Natural killer cell (primary cell): ENCODE measurements at places on chromosomes 5 and 9. TPM values are rescaled to one million over a fixed set of nuclear protein-coding genes. Genes with fewer than 3 reads are reported as not detected.

DNA sequence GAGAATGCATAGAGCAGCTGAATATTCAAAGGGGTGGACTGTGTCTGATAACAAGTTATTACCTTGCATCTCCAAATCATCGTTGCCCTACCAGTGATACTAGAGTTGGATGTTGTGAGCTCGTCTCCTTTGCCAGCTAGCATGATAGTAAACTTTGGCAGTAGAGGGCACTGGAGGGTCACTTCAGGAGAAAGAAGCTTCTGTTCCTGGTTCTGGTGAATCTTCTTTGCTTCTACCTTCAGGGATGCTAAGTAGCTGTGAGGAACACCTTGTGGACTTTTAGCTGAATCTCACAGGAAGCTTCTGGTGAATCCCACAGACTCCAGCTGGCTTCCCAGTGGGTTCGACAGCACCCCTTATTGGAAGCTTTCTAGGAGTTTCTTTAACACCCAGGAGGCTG, 626.6 kb upstream of the SGCD start:
- peak; percentile 60 for DNase-seq

DNA sequence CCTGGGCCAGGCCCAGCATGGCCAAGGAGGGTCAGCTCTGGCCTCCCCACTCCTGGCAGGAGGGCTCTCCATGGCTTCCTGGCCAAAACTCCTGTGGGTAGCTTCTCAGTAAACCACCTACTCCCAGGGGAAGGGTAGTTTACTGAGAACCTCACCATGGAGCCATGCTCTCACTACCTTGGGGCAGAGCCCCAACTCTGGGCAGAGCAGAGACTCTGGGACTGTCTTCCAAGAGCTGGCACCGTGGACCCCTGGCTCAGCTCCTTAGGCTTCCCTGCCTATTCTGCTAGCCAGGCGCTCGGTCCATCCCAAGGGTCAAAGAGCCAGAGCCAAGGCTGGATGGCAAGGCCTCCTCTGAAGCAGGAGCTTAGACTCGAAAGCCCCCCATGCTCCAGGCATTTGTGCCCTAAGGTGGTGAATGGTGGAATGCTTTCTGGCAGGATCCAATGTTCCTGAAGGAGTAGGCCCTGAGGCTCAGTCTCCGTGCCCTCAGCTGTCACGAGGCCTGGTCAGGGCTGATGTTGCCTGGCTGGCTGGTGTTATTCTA, 19.6 kb downstream of the TCF7 start:
- no peak for DNase-seq

CARD9 gene
- 4.2 TPM for total RNA-seq

OBP2B gene
- not detected for total RNA-seq

IFNA17 gene
- not detected for total RNA-seq

- DNase-seq: no peak
Measured at GRCh38 chr9:134618833-134619447, 22.7 kb upstream of the COL5A1 start.

- DNase-seq: no peak
Measured at GRCh38 chr5:10366310-10367272, 13.1 kb downstream of the MARCHF6 start.

- no peak for DNase-seq
Measured at GRCh38 chr9:125534971-125535701, 171.9 kb downstream of the MAPKAP1 start.

CORO2A gene
- 2.3 TPM for total RNA-seq

ADAMTS19 gene
- total RNA-seq: not detected

KCNT1 gene
- 1.2 TPM for total RNA-seq

- DNase-seq: no peak
Measured at GRCh38 chr5:141957367-141957996, 520 bp downstream of the PCDH12 start.

IL13 gene
- total RNA-seq: 0.80 TPM

NIPAL4 gene
- total RNA-seq: not detected

DNA sequence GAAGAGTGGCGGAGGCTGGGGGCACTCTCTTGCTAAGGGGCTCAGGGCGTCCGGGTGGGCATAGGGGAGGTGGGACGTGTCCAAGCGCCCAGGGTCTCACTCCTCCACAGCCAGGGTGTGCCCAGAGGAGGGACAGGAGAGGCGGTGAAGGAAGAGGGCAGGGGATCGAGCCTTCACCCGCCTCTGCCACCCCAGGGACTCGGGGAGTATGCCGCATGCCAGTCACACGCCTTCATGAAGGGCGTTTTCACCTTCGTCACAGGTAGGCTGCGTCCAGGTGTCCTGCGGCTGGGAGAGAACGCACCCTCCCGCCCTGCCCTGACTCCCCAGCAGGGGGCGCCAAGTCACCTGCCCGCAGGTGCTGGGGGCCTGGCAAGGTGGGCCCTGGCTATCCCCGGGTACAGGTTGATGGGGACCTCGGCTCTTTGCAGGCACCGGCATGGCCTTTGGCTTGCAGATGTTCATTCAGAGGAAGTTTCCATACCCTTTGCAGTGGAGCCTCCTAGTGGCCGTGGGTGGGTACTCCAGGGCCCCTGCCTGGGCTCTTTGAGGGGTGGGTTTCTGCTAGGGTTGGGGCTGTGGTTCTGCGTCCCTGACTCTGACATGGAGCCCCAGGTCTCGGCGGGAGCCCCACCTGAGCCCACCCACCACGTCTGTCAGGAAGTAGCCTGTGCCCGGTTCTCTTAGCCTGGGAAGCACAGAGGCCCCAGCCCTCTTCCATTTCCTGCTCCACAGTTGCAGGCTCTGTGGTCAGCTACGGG, 552 bp downstream of the TMEM141 start:
- DNase-seq: peak; percentile 80

DNA sequence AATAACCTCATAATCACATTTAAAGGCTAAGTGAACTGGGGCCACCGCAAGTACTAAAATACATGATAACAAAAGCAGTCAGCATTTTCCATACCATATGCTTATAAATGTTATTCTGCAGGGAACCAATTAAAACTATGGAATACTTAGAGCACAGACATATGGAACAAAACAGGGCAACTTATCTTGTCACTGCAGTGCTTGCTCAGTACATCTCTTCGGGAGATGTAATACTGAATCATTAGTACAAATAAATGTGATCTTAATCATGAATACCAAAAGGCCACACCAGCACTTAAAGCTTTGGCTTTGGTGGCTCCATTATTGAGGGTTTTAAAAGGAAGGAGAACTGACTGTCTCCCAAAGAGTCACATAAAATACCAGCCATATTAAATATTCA, 32.1 kb downstream of the PRUNE2 start:
- no peak for DNase-seq

DNA sequence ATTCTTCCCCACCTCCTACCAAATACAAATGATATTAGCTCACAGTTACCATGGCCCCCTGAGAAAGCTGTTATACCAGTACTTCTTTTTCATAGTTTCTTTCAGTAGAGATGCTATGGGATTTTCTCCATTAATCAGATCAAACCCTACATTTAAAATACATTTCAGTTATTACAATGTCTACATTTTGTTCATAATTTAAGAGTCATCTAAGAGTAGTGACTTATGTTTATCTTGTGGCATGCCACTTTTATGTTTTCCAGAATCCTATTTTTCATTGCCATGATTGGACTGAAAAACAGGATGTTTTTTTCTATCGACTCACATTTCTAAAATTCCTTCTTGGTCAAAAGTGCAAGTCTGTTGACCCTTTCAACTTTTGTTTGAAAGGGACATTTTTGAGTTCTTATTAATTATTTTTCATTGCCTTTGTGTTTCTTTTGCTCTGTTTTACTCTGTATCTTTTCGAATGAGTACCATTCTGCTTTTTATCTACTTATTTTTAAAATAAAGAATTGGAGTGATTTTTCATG, 77.4 kb upstream of the ANXA1 start:
- no peak for DNase-seq

GRCh38 chr9:135596211-135596610, 34.7 kb downstream of the PAEP start:
- no peak for DNase-seq

GRCh38 chr9:35790385-35791296, 750 bp upstream of the NPR2 start:
- DNase-seq: peak; percentile 84

WHRN gene
- total RNA-seq: 29.8 TPM

DNA sequence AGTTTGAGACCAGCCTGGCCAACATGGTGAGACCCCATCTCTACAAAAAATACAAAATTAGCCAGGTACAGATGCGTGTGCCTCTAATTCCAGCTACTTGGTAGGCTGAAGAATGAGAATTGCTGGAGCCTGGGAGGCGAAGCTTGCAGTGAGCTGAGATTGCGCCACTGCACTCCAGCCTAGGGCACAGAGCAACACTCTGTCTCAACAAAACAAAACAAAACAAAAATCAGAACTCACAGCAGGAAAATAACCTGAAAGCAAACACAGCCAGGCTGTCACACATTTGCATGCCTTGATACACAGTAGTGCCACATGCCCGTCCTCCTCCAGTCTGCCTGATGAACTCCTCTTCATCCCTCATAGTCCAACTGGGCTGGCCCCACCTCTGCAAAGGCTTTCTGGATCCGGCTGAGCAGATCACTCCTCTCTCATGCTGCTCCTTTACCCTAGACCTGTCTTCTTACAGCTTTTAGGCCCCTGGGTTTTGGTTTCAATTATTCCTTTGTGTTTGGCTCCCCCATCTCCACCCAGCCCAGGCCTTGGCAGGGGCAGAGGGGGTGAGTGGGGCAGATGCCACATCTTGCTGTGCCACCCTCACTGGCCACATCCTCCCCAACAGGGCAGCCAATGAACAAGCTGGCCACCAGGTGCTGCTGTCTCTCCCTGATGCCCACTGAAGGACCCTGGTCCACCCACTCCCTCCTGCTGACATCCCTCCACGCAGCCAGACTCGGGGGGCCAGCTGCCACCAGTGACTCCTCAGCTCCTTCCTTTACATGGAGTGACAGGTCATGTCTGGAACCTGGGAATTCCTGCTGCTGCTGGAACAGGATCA, 62.0 kb upstream of the GGTA1 start:
- DNase-seq: no peak

SRD5A1 gene
- total RNA-seq: 6.5 TPM

SLC25A2 gene
- 0.73 TPM for total RNA-seq
